ENCODE measurements at places on chromosomes 2 and 18. TPM values are rescaled to one million over a fixed set of nuclear protein-coding genes. Genes with fewer than 3 reads are reported as not detected.

DNA sequence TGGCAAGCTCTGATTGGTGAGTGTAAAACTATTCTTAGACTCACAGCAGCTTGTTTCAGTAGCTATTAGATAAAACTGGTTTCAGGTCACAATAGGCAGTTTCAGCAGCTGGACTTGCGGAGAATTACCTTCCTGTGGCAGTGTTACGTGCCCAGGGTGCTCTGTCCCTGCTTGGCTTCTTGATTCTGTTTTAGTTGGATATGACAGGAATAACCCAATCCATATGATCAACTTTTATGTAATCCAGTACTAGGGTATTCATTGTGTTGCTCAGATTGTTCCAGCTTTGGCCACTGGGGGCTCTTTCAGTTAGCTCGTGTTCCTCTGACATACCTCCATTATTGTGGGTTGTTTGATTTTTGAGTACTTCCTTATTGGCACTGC lies 43.1 kb downstream of the INPP4A start:
- no peak for DNase-seq

DNA sequence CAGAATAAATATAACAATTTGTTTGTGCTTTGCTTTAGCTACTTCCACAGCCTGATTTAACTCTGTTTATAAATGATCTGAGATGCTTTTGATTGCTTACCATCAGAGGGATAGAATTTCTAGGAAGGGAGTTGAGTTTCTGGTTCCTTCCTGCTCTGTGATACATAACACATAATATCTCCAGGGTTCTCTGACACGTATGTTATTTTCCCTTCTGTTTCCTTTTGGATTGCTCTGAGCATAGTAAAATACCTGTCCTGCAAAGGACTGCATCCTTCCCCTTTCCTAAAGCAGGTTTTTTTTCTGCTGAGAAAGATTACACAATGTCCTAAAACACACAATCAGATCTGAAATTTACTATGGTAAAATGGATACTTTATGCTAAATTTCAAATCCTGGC lies 76.1 kb downstream of the CABYR start:
- DNase-seq, result no peak

CYRIA gene
- total RNA-seq, result 25.2 TPM

DNA sequence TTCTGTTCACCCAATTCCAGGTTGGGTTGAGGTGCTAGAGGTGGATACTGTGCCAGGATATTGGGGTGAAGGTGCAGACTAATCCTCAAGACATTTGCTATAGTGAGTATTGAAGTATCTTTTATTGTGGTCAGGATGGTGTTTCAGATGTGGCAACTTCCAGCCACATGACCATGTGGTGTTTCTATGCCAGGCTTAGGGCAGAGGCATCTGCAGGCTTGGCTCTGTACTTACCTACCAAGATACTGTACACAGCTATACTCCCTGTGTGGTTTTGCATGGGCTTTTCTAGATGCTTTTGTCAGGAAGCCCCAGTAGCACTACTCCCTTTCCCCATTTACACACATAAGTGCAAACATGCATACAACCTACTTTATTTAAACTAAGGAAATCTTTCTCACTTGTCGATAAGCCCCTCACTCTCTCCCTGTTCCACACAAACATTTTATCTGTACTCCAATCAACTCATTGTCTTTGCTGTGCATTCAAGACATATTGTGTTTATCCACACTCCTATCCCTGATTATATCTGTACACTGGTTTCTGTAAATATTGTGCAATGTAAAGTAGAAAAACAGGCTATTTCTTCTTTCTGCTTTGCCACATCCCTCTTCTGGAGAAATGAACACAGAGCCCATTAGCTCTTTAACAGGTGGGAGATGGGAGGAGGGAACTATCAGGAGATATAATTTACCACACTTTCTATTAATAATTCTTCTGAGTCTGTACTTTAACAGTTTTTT lies 12.3 kb downstream of the ARL6IP6 start:
- no peak for DNase-seq

DNA sequence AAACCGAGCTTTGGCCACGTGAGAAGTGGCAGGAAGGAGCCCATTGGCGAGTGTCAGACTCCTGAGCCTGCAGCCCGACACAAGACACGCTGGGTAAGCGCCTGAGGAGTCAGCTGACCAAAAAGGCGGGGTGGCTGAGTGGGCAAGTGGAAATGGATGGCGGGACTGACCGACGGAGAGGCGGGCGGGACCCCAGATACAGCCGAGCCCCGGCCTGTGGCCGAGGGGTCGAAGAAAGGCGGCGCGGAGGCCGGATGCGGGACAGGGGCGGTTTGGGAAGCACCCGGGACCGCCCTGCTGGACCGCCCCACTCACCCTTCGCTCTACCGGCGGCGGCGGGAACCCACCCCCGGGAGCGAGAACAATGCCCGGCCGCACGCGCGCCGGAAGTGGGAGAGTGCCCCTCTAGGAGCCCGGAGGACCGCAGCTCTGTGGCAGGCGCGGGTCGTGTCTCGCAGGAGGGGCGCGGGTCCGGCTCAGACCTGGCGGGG lies 22.8 kb downstream of the ZSCAN30 start:
- DNase-seq, result no peak

DNA sequence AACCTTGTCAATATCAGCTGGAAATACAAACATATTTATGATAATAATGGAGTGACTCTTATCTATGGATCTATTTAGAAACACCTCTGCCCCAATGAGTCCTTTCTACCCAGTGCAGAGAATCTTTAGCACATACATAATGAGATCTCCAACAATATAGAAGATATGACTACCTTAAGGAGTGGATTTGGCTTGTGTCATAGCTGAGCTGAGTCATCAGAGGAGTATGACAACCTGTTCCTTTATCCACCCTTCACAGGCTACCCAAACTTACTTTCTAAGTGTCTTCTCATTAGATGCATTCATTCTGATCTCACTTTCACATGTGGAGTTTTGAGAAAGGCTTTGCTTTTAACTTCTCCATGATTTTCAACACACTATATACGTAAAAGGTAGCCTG lies 1218.9 kb downstream of the DSC3 start:
- DNase-seq, result no peak

DNA sequence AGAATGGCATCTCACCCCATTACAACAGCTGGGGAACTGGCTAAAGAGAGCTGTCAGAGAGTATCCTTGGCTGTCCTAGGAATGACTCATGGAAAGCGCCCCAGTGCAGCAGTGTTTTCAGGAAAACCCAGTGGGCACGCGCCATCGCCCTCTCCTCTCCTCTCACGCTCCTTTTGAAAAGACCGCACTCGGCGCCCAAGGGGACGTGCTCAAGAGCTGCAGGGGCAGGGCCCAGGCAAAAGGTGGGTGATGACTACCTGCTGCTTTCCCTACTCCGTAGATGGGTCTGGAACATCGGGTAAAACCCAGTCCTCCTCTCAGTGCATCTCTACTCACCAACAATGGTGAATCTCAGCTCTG lies 68.1 kb downstream of the EMILIN2 start:
- DNase-seq, result no peak

DNA sequence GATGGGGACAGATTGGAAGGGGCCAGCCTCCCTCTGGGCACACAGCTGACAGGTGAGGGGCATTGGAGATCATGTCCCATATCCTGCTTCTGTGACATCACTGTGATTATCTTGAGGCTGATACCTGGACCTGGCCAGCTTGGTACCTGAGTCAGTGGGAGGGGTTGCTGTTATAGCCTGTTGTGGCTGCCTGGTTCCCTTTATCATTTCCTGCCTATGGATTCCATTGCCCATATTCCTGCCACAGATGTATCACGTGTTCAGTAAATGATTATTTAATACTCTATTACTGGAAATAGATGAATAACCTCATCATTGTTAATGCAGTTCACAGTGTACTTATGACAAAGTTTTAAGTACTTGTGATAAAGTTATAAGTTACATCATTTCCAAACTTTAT lies 7.8 kb upstream of the SCYGR1 start:
- DNase-seq, result no peak

IRS1 gene
- total RNA-seq, result 6.6 TPM

DNA sequence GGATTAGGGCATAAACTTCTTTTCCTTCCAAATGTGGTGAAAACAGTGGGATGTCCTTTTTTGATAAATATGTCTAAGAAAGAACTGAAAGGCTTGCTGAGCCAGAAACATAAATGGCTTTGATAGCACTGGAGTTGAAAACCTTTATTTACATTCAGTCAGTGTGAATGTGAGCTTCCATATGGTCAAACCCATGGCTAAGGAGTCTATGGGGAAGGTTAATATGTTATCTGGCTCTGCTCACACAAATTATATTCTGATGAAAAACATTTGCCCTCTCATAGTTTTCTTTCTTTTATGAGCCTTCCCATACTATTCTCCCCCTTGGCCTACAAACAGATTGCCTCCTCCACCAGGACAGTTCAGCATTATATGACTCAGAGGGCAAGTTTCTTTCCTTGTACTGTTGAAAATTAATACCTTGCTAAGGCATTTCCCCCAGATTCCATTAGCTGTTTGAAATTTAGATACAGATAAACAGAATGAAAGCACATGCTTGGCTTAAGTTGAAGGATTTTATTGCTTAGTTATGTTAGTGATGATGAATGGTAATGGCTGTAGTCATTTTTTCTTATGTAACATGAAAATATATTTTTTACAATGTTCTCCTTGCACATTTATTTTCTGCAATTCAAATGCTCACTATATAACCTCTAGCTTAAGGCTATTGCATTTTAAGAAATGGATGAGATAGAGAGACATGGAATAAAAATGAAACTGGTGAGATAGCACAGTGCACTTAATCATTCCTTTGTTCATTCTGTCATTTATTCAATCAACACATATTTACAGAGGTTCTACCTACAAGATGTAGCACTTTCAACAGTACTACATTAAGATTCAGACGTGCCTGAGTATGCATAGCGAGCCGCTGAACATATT lies 544.1 kb downstream of the LRRTM4 start:
- no peak for DNase-seq

- no peak for DNase-seq
These were observed 67.4 kb downstream of the HS1BP3 start for GRCh38 chr2:20583425-20583881.

DNA sequence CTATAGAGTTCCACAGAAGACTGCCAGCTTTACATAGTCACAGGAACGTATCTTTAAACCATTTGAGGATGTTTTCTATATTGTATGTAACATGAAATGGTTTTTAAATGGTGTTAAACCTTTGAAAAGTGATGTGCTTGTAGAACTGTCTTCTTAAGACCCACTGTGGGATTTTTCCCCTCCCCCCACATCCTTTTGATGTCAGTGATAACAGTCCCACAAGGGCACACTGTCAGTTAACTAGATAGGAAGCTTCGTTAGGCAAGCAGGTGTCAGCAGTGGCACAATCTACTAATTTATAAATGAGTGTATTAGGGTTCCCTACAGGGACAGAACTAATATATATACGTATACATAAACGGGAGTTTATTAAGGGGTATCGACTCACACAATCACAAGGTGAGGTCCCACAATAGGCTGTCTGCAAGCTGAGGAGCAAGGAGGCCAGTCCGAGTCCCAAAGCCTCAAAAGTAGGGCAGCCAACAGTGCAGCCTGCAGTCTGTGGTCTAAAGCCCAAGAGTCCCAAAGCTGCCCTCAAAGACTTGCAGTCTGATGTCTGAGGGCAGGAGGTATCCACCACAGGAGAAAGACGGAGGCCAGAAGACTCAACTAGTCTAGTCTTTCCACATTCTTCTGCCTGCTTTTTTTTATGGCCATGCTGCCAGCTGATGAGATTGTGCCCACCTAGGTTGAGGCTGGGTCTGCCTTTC lies 23.8 kb upstream of the HNRNPLL start:
- no peak for DNase-seq

ERFE gene
- total RNA-seq, result 25.3 TPM

- DNase-seq, result peak; percentile 29
These were observed 458.6 kb downstream of the FBXO15 start for GRCh38 chr18:73688851-73689711.

CCDC85A gene
- total RNA-seq, result 14.0 TPM

DNA sequence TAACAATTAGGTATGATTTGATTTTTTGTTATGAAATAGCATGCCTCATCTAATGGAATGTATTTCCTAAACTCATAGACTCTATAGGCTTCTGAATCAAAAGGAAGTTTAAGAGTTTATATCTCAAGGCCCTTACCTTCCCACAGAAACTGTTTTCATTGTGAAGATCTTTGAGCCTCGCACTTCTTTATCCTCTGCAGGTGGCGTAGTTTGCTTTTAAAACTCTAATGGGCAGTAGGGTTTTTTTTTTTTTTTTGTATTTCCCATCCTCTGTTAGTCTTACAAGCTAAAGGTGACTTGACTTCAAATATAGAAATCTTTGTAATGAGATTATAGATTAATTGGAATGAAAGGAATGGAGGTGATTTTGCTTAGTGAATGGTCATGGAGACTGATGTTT lies 28.3 kb downstream of the DYNC2LI1 start:
- no peak for DNase-seq

- DNase-seq, result no peak
These were observed 44.7 kb upstream of the HK2 start for GRCh38 chr2:74789271-74789670.

COLEC11 gene
- not detected for total RNA-seq

- DNase-seq, result no peak
These were observed 800.9 kb downstream of the BCL11A start for GRCh38 chr2:59752512-59752911.

Data from A172 (cell line).